ENCODE measurements at places on chromosomes 2 and 18.

DNA sequence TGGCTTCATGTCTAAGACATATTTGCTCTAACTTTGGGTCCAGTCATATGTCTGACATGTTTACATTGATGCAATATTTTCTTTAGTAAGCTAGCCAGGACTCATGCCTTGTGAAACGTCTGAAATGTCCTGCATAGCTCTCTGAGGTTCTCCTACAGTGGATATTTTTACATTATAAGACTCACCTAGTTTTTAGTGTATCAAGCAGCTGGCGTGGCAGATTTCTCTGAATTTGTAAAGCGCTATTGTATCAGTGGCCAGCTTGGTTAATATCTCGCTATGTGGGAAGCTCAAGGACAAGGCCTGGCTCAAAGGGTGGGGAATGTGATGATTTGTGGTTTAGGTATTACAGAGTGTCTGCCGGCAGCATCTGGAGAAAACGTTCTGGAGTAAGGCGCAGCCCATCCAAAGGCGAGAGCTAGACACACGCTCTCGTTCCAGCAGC lies 164.3 kb downstream of the LTBP1 start:
- DNase-seq: no peak

DNA sequence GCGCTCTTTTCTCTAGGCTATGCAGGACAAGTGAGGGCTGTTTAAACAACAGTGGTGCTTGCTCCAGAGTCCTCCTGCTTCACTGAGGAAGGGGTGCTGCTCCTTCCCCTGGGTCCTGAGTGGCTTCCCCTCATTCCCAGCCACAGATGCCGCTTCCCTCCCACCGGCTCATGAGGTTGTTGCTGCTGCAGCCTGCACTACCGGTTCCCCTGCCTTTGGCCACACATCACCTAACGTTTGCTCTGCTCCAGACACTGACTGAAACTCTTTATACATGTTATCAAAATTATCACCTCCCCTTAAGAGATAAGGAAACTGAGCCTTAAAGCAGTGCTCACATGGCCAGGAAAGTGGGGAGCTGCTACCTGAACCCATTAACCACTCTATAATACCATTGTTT lies 130.8 kb upstream of the LGALSL start:
- no peak for DNase-seq

DNA sequence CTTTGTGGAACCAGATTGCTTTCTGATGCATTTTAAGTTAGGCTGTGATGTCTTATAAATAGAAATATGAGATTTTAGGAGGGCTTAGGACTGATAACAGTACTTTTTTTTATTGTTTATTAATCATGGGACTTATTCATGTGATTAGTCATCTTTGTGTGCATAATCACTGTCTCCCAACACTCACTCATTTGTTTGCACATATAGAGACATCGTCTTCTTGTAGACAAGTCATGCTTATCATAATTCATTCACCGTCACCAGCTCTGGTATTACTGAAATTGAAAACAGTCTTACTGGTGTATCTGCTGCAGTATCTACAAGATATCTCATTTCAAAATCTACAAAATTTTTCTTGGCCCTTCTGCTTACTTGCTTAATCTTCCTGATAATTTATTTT lies 45.8 kb downstream of the WDR7 start:
- DNase-seq: no peak

DNA sequence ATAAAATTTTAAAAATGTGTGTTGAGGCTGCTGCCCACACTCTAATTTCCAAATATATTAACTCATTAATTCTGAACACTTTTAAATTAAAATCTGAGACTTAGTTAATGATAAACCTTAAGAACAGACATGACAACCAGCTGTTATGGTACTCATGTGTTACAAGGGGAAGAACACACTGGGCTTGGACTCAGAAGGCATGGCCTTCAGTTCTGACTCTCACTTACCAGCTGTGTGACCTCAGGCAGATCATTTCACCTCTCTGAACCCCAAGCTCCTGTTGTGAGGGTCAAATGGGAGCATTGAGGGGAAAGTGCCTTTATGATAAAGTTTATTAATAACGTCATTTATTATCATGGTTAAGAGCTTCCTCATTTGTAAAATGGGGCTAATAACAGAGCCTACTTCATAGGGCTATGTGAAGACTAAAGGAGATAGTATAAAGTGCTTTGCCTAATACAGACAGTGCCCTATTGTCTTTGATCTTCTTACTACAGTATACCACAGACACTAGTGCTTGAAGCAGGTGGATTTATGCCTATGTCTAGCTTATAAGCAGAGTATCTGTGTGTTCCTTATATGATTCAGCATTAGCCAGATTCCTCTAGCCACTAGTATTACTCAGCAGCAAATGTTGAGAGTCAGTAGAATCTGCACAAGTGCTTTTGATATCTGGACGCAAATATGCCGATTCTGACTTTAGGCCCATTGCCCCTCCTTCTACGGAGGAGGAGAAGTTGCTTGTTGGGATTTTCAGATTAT lies 99.6 kb downstream of the SGPP2 start:
- DNase-seq: no peak

DNA sequence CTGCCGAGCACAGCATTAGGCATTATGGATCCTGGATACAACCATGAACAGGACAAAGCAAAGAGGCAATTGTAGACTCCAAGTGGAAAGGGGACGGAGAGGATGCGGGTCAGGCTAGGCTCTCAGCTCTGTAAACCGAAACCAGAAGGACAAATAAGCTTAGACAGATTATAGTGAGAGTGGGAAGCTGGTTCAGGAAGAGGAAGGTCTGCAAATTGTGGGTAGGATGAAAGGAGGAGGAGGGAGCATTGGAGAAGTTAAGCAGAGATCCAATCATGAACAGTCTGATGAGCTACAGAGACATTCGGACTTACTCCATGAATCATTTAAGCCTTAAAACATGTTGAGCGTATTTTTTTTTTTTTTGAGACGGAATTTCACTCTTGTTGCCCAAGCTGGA lies 3.0 kb downstream of the MSH6 start:
- peak; percentile 71 for DNase-seq

GRCh38 chr2:238161291-238162051 lies 2.7 kb downstream of the ERFE start:
- DNase-seq: no peak

DNA sequence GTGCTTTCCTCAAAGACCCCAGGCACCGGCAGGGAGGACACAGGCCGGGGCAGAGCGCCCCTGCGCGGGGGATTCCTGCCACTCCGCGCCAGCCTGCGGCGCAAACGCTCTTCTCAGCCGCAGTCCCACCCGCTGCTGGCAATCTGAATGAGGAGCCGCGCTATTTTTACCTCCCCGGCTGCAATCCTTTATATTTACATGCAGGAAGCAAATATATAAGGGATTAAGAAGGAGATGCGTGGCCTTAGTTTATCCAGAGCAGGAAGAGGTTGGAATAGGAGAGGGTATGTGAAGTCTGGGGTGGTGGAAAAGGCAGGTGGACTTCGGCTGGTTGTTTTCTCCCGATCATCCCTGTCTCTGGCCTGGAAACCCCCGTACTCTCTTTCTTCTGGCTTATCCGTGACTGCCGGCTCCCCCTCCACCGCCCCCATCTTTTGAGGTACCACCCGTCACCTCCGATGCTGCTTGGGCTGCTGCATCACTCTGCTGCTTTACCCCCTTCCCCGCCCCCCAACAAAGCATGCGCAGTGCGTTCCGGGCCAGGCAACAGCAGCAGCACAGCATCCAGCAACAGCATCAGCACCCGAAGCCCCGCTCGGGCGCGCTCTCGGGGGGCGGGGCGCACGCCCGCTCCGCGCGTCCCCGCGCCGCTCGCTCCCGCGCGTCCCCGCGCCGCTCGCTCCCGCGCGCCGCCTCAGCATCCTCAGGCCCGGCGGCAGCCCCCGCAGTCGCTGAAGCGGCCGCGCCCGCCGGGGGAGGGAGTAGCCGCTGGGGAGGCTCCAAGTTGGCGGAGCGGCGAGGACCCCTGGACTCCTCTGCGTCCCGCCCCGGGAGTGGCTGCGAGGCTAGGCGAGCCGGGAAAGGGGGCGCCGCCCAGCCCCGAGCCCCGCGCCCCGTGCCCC lies at the start of gene ADAM23:
ADAM23 (plus strand) TSS at position 700 of the 902 bp plus-strand sequence. CDS start 335 bp downstream, outside the sequence.
- DNase-seq: no peak

DNA sequence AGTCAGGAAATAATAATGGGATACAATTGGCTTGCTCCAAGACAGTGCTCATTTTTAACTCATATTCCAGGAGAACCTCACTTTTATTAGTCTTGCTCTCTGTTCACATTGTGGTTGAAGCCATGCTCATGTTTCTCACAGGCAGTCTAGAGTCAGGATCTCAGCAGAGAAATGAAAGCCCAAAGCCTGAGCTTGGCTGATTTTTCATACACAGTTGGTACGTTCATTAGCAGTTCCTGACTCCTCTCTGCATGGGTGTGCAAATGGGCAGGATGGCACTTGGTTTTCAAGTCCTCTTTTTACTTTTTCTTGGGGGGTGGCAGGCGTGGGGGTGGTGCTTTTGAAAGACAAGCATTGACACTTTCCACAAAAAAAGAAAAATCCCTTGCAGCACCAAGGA lies 56.0 kb upstream of the KLF7 start:
- DNase-seq: no peak

Data from suppressor macrophage (primary cell).